ENCODE measurements at places on chromosomes 7 and 10.

- no peak for DNase-seq
These were observed 46.5 kb downstream of the DLD start for GRCh38 chr7:107937531-107937930.

GRCh38 chr7:103025341-103025740, 49.3 kb downstream of the FBXL13 start:
- no peak for DNase-seq

DNA sequence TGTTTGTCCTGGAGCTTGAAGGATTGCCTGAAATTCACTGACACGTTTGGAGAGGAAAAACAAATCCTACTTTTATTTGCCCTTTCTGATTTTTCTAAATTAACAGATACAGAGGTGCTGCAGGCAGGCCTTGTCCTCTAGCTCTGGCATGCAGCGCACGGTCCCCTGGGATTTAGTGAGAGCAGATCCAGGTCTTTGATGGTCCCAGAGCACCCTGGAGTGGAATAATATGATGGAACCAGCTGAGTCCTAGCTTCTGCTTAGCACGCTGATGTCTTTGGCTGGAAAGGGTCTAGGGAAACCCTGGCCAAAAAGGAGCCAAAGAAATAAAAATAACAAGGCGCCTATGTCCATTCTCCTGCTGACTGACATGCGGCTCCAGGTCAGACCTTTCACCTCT, 40.5 kb downstream of the C10orf120 start:
- DNase-seq, result no peak

GRCh38 chr7:130127821-130128317, 57.5 kb downstream of the KLHDC10 start:
- peak; percentile 74 for DNase-seq

- no peak for DNase-seq
These were observed 358.1 kb downstream of the THSD7A start for GRCh38 chr7:11473807-11474424.

GRCh38 chr10:133438711-133439273, 14.4 kb upstream of the SPRN start:
- peak; percentile 9 for DNase-seq
